ENCODE measurements at places on chromosomes 4 and X.

DNA sequence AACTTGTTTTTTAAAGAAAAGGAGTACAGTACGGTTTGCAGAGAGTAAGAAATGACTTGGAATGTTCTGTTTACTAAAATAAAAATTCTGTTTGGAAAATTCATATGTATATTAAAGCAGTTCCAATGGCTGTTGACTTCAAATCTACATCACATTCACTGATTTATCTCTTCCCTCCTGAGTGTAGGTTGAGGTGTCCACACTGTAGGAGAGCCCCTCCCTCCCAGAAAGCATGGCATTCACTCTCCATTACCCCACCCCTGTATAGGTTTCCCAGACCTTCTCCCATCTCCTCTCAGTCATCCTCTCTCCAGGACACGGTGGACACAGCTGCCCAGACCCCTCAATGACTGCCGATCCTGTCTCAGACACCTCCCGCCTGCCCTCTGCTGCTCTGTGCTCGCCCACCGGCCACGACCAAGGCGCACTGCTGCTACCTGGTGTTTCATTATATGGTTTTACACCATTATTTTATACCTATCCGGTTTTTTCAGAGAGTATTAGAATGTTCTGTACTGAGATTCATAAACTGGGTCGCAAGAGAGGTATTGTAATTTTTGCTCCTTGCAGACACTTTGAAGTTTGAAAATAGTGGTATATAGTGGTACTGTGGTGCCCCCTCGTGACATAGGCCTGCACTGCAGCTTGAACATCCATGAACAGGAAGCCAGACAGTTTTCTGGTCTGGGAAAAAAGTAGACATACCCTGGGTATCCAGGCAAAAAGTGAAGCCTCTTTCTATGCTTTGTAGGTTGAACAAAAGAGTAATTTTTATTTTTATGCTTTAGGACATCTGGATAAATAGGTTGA, 38.8 kb upstream of the BEX4 start:
- DNase-seq: peak; percentile 51

GRCh38 chr4:108173599-108174057, 4.9 kb upstream of the LEF1 start:
- DNase-seq: no peak

GRCh38 chrX:19599253-19599652, 83.9 kb upstream of the MAP3K15 start:
- DNase-seq: no peak

DNA sequence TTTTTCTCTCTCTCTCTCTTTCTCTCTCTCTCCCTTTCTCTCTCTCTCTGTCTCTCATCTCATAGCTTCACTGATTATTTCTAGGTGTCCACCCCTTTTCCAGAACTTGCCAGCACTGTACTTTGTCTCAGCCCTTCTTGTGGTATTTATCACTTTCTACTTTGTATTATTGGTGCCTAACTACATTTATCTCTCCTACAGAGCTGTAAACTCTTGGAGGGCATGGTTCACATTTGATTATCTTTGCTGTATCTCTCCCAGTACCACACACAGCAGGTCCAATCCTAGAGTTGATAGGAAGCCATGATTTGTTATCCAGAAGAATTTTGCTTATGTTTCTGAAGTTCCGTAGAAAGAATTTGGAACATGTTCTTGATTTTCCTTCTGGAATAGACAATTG, 5.2 kb upstream of the PRKG2 start:
- no peak for DNase-seq

DNA sequence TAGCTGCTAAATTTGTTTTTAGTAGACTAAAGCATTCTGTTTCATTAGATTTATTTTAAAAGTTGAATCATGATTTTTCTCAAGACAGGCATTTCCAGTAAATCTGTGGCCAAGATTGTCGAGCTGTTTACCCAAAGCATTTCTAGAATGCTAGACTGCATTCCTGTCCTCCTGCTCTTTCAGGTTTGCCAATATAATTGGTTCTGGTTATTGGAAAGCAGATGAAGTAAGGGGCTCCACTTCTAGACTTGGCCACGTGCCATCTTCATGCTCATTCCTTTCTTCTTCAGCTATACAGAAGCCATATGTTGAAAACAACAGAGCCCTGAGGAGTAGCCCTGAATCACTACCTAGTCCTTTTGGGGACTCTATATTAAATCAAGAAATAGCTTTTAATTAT, 62.5 kb downstream of the PGRMC2 start:
- no peak for DNase-seq

DNA sequence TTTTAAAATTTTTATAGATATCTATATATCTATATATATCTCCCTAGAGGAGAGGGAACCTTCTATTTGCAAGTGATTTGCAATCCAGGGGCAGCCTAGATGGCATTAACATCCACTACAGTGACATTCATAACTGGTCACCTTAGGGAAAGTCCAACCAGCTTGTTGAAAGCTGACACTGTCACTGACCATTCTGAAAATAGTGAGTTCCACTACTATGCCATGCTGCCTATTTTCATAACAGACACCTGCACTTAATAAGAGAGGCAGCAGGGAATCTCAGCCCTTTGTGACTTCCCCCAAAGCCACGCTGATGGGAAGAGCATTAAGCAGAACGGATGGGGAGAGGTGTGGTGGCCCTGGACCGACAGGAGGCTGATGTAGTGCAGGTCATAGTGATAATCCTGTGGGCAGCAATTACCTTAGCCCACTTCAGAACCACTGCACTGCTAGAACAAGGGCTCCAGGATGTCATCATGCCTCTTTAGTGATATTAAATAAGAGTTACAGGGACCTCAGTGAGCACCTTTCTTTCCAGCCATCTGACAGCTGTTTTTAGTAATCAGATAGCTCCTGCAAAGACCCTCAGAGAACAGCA, 51.3 kb downstream of the GPRIN3 start:
- DNase-seq: no peak

DNA sequence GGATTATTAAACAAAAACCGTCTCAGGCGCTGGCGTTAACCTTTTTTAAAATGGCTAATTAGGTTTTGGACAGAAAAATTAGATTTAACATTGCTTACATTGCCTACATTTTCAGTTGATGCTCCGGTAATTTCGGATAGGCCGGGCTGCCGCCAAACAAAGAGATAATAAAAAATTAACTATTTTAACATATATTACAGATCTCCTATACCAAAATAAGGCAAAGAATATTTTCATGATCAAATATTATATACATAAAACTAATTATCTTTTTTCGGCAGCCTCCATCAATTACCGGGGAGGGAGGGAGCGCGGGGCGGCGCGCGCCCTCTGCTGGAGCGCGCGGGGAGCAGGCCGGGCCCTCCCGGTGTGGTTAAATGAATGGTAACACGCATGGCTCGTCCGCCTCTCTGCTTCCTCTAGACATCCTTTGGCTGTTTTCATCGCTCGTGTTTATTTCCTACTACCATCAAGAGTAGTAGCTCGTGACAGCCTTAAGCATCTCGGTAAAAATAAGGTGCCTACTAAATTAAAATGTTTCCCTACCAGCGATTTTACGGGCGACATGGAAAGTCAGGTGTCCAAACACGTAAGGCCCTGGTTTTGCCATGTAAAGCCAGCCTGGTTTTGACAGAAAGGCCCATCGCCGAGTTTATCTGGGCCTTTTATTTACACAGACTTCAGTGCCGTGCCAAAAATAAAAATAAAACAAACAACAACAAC, 52.4 kb upstream of the TMEM33 start:
- peak; percentile 93 for DNase-seq

DNA sequence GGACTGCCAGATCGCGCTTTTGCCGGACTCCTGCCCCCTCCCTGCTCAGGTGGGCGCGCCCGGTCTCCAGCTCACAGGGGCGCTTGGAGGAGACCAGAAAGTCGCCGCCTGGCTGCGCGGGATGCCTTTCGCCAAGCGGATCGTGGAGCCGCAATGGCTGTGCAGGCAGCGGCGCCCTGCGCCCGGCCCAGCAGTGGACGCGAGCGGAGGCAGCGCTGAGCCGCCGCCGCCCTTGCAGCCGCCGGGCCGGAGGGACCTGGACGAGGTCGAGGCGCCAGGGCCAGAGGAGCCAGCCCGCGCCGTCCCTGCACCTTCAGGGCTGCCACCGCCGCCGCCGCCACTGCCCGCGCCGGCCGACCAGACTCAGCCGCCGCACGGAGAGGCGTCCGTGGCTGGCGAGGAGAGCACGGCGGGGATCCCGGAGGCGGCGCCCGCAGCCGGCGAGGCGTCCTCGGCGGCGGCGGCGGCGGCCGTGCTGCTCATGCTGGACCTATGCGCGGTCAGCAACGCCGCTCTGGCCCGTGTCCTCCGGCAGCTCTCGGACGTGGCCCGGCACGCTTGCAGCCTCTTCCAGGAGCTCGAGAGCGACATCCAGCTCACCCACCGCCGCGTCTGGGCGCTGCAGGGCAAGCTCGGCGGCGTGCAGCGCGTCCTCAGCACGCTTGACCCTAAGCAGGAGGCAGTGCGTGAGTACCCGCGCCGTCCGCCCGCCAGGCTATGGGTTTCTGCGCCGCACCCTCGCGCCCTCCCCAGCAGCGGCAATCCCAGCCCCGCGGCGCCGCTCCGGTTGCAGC, 834 bp downstream of the NHS start:
- peak; percentile 55 for DNase-seq

DNA sequence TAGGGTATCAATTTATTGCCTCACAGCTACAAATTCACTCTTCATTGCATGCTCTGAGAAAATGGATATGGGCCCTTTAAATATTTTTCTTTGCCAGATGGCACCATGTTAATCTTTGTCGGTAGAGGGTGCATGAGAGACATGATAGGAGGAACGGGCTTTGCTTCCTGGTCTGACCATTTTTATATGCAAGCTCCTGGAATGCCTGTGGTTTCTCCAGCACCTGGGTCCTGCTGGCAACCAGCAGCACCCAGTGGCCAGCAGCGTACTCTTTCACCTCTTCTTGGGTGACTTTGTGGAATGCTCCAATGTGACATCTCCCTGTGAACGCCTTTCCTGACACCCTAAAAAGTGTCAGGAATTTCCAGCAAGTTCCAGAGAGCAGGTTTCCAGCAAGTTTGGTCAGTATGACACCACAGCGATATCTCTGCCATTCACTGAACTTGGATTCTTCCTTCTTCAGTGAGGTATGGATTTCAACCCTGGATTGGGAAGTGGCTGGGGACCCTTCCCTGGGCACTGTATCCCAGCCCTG, 140.3 kb upstream of the PGRMC2 start:
- peak; percentile 81 for DNase-seq

DNA sequence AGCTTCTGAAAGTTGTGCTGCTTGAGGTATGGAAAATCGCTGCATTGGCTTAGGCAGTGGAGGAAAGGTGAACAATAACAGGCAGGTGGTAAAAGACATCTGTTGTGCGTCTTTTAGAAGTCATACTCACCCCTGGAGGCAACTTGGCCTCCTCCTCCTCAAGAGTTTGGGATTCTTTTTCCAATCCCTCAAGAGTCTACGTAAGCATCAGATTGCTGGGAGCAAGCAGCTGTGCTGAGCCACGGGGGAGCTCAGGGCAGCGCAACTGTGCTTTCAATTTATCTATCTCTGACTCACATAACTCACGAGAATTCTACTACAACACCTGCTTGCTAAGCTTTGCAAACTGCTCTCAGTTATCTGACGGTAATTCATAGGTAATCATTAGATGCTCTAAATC, 6.4 kb upstream of the RBMX2 start:
- DNase-seq: no peak

DNA sequence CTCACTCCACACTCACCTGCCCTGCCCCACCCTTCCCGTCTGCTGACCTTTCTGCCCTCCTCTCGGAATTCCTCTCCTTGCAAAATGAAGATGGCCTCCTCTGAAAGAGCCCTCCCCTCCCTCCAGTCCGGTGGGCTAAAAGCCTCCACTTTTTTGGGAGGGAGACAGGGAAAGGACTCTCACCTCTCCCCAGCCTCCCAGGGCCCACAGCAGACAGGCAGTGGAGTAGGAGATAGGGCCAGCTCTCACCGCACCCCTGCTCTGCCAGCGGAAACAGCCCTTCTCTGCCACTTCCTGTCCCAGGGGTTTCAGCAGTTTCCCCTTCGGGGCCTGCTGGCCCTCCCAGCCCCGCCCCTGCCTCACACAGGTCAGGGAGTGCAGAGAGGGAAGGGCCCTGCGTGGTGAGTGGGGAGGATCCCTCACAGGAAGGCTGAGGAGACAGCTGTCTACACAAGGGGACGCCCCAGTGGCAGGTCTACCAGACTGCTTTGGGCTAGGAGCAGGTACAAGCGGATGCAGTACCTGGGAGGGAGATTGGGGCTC, 18.2 kb downstream of the ELF4 start:
- DNase-seq: no peak

DNA sequence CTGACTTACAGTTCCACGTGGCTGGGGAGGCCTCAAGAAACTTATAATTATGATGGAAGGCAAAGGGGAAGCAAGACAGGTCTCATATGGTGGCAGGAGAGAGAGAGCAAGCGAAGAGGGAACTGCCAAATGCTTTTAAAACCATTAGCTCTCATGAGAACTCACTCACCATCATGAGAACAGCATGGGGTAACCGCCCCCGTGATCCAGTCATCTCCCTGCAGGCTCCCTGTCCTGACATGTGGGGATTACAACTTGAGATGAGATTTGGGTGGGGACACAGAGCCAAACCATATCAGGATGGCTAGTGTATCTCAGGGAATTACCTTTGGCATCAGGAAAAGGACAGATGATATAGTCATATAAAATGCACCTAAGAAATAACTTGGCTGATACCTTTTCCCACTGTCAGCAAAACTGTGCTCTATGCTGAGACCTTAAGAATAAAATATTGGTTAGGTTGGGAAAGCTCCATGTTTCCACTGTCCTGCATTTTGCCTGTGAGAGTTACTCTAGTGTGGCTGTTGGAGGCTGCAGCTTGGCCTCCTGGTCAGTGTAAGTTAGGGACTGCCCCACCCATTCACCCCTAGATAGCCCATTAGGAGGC, 110.3 kb downstream of the UCHL1 start:
- DNase-seq: no peak

DNA sequence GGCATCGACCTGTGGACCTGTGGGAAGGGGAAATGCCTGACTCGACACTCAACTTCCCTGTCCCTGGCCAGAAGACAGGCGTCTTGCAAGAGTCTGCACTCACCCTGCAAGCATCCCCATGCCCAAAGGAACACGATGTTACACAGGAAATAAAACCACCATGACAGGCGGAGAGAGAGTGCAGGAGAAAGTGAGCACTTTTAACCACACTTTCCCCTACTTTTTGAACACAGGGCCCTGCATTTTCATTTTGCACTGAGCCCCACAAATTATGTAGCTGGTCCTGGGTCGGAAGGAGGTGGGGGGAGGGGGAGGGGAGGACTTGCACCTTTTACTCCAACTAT, 13.8 kb upstream of the MAN2B2 start:
- DNase-seq: no peak

DNA sequence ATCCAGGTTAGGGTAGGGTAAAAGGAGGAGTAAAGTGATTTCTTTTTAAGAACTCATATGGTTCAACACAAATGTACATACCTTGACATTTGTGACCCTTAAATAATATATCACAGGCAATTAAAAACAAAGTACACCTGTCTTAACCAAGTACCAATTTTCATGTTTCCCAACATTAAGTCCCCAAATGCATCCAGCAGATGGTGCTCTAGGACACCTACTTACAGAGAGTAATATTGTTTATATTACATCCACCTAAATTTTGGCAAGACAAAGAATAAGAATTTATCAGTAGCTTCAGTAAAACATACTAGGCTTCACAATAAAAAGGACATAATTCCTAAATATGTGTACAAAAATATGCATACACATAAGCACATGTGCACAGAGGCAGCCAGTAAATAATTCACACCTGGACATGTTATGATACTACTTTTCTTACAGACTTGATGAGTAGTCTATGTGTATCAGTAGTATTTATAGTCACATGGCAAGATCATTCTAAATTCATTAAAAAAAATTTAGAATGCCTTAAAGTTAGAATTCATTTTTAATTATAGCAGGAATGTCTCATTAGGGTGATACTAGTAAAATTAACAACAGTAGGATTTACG, 219.7 kb downstream of the DCLK2 start:
- DNase-seq: peak; percentile 27

GRCh38 chr4:85474818-85475630, at the start of gene ARHGAP24:
ARHGAP24 (plus strand) TSS chr4:85475150.
- peak; percentile 63 for DNase-seq

Measured in D341Med (cell line).